ENCODE measurements at places on chromosomes 12 and 14.

- DNase-seq = no peak
These were observed 22.0 kb downstream of the SLC25A21 start for GRCh38 chr14:37150414-37150813.

GRCh38 chr12:66664076-66664475, 14.8 kb downstream of the GRIP1 start:
- no peak for DNase-seq

DNA sequence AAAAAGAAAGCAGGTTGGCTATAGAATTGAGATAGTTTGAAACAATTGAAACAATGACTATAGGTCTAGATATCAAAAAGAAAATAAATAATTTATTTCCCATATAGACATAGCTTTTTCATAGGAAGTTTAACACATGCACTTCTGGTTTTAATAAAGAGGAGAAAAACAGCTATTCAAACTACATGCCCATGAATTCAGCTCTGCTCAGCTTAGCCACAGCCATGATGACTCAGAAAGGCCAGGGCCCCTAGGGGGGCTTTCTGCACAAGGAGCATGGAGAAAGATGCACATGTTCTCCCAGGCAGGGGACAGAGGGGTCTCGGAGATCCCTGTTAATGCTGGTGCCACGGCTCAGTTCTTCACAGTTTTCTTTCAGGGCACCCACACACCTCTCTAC, 114.0 kb downstream of the GALC start:
- DNase-seq = no peak

DNA sequence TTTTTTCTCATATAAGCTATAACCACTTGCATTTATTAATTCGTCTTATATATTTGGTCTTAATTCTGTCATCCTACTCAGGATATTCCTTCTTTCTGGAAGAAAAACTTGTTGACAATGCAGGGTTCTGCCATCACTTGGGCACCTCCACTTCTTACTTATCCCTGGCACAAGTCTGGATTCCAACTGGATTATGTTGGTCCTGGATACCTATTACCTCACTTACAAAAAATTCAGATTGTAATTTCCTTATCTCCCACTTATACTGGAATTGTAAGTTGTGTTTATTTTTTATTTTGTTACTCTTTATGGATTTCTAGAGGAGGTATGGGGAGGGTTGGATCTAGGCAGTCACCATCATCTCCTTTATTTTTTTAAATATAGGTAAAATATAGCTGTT, 36.7 kb downstream of the LRRIQ1 start:
- no peak for DNase-seq

- DNase-seq = no peak
These were observed 797.4 kb downstream of the DIO2 start for GRCh38 chr14:79413734-79414428.

DNA sequence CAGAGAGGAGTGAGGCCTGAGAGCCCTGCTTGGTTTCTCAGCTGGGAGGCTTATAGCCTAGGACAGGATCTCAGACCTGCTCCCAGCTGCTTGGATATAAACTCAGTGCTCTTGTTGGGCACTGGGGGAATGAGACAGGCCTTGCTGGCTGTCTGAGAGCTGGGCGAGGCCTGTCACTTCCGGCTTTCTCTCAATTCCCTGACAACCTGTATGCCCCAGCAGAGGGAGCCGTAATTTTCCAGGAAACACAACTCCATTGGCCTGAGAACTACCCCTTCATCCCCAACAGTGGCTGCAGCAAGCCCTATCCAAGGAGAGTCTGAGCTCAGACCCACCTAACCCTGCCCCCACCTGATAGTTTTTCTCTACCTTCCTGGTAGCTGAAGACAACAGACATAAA, 258.3 kb upstream of the STXBP6 start:
- DNase-seq = no peak

GRCh38 chr14:89963288-89963978, 7.7 kb downstream of the TDP1 start:
- no peak for DNase-seq

DNA sequence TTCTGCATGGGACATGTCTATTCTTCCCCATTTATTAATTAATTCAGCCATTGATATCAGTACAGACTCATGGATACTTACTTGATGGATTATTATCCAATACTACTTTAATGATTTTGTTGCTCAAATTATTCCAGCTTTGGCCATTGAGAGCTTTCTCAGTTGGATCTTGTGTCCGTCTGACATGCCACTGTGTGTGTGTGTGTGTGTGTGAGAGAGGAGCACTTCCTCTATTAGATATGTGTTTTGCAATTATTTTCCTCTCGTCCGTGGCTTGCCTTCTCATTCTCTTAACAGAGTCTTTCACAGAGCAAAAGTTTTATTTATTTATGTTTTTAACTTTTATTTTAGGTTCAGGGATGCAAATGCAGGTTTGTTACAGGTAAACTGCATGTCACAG, 194.2 kb downstream of the ADGRD1 start:
- no peak for DNase-seq

DNA sequence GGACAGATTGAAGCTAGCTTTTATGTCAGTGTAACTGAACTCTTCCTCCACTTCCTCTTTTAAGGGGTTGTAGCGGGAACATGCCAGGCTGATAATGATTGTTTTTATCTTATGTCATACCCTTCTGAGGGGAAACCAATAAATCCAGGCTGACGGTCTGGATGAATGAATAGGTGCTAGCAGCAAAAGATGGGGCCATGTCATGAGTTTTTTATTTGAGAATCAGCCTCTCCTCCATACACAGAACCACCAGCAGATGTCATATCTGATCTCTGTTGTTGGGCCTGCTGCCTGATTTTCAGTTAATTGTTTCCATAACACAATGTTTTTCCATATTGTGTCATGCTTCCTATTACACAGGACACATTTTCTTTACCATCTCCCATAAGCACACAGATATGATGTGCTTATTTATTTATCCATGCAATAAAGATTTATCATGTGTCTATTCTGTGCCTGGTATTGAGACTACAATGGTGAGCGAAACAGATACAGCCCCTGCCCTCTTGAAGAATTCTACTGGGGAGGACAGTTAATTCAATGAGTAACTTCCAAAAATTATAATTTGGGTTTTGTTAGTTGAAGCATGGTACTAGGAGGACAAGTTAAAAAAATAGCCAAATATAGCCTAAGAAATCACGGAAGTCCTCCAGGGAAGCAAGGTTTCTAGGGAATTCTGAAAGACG, 33.6 kb upstream of the CRY1 start:
- no peak for DNase-seq

DNA sequence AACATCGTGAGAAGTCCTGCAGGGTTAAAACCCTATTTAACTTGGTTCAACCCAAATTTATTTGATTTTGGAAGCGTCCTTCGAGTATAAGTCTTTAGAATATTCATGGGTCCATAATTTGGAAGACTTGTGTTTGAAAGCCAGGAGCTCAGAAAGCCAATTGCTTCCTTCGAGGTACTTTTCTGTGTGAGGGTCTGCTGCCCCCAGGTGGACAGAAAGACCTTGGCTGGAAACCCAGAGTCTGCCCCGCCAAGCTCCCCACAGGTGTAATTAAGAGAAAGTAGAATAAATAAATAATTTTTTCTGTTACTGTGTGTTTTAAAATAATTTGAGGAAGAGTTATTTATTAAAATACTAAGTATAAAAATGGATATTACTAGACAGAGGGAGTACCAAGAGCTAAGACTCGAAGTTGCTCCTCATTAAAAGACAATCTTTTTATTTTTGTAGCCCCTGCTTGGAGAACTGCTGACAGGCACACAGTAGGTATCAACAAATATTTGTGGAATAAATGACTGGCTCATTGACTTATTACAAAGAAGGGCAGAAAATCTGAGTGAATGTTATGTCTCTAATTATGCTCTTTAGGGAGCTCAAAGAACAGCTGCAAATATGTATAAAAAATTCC, 105.8 kb downstream of the PAH start:
- no peak for DNase-seq

GRCh38 chr12:1122786-1123185, 131.8 kb downstream of the ERC1 start:
- DNase-seq = no peak

GRCh38 chr14:76867516-76868453, 41.6 kb downstream of the LRRC74A start:
- DNase-seq = no peak

GRCh38 chr12:4293299-4293965, 19.9 kb downstream of the CCND2 start:
- no peak for DNase-seq

GRCh38 chr14:35134329-35135123, 12.2 kb downstream of the PRORP start:
- DNase-seq = no peak

DNA sequence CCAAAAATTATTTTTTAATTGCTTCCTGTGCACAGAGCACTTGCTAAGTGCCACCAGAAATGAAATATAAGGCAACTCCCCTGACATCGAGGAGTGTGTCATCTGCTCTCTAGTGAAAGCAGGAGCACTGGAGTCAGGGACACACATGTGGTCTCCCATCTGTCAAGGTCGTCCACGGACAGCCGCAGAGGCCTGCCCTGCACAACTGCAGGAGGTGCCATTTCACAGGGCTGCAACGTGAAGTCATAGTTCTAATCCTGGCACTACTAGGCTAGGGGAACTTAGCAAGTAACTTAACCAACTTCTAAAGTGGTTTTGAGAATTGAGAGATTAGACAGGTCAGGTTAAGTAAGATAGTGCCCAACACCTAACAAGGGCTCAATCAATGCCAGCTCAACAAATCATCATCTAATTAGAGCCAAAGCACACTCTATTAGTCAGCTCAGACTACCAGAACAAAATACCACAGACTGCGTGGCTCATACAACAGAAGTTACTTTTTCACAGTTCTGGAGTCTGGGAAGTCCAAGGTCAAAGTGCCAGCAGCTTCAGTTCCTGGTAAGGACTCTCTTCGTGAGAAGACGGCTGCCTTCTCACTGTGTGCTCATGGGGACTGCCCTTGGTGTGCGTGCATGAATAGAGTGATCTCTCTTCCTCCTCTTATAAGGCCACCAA, 30.7 kb downstream of the FOXN3 start:
- no peak for DNase-seq

- no peak for DNase-seq
These were observed 34.7 kb upstream of the AMIGO2 start for GRCh38 chr12:47114481-47114892.

DNA sequence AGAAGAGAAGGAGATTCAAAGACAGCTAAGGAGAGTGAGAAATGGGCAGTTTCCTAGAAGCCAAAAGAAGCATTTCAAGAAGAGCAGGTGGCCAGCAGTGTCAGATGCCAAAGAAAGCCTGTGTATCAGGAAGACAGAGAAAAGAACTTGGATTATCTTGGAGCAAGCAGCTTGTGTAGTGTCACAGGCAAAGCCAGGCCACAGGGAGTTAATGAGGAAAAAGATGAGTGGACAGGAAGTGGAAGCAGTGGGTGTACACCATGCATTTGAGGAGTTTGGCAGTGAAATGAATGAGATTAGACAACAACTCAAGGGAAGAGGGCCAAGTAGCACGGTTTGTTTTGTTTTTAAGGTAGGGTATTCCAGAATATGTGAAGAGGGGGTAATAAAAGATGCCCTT, 5.6 kb upstream of the MYH7 start:
- no peak for DNase-seq

GRCh38 chr12:57099047-57099714, 10.3 kb downstream of the NAB2 start:
- peak; percentile 74 for DNase-seq

DNA sequence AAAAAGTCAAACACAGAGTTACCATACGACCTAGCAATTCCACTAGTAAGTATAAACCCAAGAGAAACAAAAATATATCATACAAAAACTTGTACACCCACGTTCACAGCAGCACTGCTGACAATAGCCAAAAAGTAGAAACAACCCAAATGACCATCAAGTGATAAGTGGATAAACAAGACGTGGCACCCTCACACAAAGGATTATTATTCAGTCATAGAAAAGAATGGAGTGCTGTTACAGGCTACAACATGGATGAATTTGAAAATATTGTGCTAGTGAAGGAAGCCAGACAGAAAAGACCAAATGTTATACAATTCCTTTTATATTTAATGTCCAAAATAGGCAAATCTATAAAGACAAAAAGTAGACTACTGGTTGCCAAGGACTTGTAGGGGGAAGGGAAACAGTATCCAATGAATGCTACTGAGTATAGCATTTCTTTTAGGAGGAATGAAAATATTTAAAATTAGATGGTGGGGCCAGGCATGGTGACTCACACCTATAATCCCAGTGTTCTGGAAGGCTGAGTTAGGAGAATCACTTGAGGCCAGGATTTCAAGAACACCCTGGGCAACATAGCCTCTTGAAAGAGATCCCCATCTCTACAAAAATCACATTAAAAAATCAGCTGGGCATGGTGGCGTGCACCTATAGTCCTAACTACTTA, 41.9 kb downstream of the SPTLC2 start:
- no peak for DNase-seq

DNA sequence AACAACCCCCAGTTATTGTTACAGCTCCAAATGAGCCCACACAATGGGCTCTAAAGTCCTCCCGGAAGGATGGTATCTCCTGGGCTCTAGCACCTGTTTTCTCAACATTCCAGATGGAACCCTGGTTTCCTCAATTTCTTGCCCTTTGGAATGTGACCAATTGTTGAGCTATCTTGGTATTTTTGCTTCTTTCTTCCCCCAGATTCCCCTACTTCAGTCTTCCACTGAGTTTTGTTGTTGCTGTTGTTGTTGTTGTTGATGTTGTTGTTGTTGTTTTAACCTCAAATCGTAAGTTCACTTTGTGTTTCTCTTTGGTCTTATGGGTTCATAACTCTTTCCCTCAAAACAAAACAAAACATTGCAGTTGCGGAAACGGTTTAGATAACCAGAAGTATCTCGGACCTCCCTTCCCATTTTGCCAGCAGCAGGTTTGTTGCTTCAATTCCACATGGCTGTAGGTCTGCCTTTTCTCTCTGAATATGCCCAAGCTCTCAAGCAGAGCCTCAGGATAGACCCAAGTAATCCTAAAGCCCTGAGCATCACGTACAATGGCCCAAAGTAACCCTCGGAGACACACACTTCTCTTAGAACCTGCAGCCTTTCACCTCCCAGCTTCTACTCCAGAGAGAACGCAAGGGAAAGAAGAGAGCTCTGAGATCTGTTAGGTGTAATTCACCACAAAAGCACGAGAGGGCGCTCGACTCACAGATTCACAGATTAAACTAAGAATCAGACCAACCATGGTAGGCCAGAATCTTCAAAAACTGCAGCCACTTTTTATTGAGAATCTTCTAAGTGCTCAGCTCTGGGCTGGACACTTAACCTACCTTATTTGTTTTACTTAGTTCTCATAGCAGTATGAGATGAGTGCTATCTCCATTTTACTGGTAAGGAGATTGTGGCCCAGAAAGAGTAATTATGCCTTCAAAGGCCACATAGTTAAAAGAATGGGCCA, 1.0 kb upstream of the DDX23 start:
- DNase-seq = no peak

DNA sequence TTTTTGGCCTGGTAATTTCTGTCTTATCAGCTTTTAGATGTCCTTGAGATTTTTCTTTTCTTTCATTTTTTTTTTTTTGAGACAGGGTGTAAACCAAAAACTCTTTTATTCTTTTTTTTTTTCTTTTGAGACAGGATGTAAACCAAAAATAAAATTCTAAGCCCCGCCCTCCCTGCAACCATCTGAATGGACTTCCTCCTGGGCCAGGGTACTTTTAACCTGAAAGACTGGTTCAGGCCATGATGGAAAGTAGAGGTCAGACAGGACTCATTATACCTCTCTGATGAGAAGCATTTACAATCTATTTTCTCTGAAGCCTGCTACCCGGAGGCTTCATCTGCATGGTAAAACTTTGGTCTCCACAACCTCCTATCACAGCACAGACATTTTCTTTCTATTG, 33.5 kb upstream of the TCL1B start:
- no peak for DNase-seq
